ENCODE measurements at places on chromosomes 5 and 9. TPM values are rescaled to one million over a fixed set of nuclear protein-coding genes. Genes with fewer than 3 reads are reported as not detected.

DNA sequence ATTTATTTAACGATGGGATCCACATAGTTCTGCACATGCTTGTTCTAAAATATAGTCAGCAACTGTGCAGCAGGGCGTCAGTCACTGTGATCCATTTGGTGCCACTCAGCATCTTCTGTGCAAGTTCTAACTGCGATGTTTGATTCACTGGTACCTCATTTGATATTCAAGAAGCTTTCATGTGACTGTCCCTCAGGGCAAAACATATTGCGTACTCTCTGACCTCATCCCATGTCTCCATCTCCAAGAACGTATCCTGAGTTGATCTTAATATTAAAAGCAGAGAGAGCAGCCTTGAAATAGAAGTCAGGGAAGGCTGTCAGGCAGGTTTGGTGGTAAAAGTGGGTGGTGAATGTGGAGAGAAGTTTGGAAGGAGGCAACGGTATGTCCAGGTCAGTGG is 116.5 kb upstream of the ATP10B start:
- no peak for DNase-seq

DNA sequence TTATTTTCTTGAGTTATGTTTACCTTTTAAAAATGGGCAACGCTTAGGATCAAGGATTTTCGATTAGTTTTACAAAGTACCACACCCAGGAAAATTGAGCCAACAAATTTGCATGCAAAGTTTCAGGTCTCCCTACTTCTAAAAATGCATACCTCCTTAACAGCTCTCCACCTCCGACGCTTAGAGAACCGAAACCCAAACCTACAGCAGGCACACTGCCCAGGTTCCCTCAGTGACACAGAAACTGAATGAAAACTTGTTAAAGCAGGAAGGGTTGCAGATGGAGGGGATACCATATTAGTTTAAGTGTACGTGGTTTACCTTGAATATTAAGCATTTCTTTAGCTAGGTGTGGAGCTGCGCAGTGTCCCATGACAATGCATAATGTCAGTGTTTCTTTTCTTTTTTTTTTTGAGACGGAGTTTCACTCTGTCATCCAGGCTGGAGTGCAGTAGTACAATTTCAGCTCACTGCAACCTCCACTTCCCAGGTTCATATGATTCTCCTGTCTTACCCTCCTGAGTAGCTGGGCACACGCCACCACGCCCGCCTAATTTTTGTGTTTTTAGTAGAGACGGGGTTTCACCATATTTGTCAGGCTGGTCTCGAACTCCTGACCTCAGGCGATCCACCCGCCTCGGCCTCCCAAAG is 1.6 kb upstream of the SUB1 start:
- no peak for DNase-seq

GRCh38 chr9:27638716-27639115 is 65.4 kb upstream of the C9orf72 start:
- DNase-seq = no peak

The FAM221B gene
- not detected for total RNA-seq

The KIAA1958 gene
- 11.3 TPM for total RNA-seq

The SNAPC4 gene
- total RNA-seq = 9.1 TPM

DNA sequence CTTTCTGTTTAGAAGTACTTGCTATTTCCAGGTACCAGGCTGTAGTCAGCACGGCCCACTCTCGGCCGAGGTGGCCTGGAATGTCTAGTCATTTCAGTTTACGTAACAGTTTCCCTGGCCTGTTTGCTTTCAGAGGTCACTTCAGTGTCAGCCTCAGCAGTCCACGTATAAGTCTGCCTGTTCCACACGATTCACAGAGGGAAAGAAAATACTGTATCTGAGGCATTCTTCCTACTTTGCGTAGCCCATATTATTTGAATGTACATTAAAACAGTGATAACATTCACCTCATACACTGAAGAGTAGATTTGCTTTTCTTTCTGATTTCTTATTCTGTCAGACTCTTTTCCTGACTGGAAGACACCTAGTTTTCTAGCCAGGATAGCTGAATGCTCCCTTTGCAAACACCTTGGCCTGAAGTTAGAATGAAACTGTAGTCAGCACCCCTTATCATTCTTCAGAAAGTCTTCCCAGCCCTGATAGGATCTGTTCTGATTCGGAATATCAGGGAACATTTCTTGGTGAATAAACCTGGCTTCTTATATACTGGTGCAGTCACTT is 140.9 kb downstream of the AOPEP start:
- DNase-seq = peak; percentile 82

GRCh38 chr5:139181835-139182452 is 16.2 kb downstream of the SIL1 start:
- DNase-seq = no peak

DNA sequence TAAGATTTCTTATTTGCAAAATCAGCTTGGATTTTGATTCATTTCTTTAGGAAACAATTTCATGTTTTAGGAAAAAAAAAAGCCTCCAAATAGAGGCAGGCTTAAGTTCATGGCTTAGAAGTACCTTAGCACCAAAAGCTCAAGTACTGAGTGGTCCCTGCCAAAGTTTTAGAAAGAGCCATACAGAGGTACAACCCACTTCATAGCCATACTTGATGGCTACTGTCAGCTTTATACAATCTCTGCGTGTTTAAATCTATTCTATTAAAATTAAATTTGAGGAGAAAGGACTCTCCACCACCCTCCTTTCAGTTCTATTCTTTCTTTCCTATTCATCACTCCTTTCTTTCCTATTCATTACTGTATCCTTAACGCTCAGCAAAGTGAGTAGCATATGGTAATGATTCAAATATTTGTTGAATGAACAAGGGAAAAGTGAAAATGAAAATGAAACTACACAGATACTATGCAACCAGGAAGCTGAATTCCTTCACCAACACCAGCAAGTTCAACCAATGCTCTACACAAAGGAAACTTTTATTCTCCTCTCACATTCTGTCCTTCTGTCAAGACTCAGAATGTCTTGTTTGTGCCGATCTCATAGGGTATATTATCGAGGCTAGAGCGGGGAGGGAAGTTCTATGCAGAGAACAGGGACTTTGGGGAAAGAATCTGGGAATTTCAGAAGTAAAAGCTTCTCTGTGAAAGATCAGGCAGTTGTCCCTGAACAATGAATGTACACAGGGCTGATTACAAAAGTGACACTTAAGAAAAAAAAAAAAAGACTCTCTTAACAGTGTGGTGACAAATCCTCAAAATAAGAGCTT is 138.6 kb upstream of the SPEF2 start:
- DNase-seq = no peak

- DNase-seq = no peak
Measured at GRCh38 chr5:9239071-9239470, 306.8 kb downstream of the SEMA5A start.

The LEAP2 gene
- 42.4 TPM for total RNA-seq

The P4HA2 gene
- total RNA-seq = 47.5 TPM

DNA sequence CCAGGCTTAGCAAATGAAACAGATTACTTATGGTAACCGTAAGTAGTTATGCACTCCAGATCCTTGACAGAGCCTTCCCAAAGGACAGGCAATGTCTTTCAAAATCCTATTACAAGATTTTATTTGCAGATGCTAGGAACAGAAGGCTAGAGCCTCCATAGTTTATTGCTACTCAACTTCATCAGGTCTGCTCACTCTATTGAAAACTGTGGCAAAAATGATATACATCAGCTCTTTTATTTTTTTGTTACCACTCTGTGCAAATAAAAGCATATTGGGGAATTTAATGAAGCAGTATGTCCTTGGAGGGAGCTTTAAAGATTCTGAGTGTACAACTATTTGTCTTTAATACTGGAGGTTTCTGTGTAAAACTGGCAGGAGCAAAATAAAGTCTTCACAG is 46.5 kb downstream of the SLC44A1 start:
- DNase-seq = no peak

The QRFP gene
- total RNA-seq = not detected

The ORM2 gene
- 2.8 TPM for total RNA-seq

DNA sequence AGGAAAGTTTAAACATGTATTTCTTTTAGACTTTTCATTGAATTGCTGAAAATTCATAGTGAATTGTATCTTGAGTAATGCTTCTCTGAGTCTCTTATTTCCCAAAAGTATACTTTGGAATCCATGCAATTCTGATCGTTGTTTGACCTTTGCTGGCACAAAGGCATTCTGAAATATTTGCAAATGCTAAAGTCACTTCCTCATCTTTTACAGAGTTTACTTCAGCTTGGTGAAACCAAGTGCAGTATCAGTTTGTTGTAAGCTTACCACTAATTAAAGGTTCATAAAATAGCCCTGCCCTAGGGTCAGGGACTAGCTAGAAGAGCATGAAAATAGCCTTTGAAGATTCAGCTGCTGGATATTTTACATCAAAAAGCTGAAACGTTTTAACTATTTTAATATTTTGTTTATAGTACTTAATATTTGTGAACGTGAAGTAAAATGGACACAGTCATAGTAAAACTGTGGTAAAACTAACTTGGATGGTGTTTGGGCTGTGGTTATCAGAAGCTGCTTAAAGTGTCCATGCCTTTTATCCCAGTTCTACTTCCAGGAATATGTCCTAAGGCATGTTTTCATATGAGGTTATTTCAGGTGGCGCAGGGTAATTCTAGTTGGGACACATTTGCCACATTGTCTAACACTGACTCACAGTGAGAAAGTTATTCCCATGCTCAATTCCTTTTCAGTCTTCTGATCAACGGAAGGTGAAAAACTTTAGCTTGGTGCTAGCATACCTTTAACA is 45.3 kb downstream of the SLC22A5 start:
- no peak for DNase-seq

The FOXD4L4 gene
- total RNA-seq = not detected

The NEURL1B gene
- total RNA-seq = 27.9 TPM

- no peak for DNase-seq
Measured at GRCh38 chr5:124873188-124873587, 126.7 kb upstream of the ZNF608 start.

The PCDH12 gene
- 3.6 TPM for total RNA-seq

GRCh38 chr9:1047591-1048230 is 2.4 kb upstream of the DMRT2 start:
- DNase-seq = no peak

The SPAAR gene
- 0.83 TPM for total RNA-seq

The RNF130 gene
- total RNA-seq = 85.6 TPM

The STKLD1 gene
- 1.1 TPM for total RNA-seq

The EXOC3 gene
- 71.6 TPM for total RNA-seq

The IL31RA gene
- 0.17 TPM for total RNA-seq

The WNT8A gene
- total RNA-seq = not detected

The UGT3A1 gene
- not detected for total RNA-seq

The NFIB gene
- 116 TPM for total RNA-seq

DNA sequence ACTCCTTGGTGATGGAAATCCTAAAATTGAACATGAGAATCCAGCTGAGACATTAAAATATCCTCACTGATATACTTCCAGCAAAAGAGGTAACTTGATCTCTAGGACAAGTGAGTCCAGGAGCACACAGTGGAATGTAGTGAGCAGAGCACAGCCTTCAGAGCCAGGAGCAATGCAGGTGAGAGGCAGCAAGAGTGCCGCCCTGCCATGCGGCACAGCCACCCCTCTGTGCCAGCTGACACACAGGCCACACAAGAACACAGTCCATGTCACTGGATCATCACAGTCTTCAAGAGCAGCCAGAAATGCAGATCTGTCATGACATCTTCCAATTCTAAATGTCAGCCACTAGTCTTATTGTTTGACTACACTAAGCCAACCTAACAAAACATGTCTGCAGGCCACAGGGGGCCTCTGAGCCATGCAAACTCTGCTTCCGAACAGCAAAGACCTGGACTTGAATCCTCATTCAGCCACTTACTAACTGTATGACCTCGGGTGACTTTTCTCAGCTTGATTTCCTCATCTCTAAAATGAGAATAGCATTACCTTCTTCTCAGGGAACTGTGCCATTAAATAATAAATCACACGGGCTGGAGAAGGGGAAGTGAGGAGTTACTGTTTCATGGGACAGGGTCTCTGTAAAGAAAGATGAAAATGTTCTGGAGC is 47.0 kb downstream of the CCDC125 start:
- no peak for DNase-seq

DNA sequence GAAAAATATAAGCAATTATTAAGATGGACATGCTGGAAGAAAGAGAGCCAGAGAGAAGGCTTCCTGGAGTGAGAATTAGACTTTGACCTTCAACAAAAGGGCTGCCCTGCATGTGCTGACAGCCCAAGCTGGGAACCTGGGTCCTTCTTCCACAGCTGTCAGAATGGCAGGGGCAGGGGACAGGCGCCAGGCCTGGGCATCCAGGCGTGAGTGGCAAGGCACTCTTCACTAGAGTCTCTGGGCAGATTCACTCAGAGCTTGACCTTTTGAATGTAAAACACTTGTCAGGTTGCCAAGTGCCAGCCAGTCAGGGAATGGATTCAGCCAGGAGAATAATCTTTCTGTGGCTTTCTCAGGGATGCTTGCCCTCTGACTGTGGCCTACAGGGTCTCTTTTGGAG is 119.1 kb upstream of the CLINT1 start:
- no peak for DNase-seq

GRCh38 chr9:95264954-95265615 is 52.4 kb downstream of the FANCC start:
- DNase-seq = no peak

The PLEKHG4B gene
- total RNA-seq = 0.09 TPM

The G3BP1 gene
- 135 TPM for total RNA-seq
